ENCODE measurements at places on chromosomes 3 and 15.
A peak's percentile ranks its signal among the peaks of the same experiment; 100 is the strongest.

DNA sequence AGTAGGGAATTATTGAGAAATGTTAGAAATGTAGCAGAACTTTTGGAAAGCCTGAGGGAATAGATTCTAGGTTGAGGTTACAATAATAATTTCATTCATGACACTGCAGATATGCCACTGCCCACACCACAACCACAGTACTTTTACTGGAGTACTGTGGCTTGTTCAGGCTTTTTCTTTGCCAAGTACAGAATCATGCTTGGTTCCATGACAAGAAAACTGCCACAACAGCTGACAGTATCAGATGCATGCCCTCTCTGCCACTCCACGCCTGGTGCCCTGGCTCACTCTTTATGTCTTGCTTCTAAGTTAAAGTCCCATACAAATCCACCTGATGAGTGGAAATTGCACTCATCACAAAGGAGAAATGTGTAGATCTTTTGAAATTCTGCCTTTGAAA lies 398.6 kb downstream of the ZIC1 start:
- H3K27me3 ChIP-seq: no peaks in the 10 kb centered on the region
- DNase-seq: no peak
- no peaks in the 10 kb centered on the region for H3K4me1 ChIP-seq
- H3K27ac ChIP-seq: no peak overlapping the region

DNA sequence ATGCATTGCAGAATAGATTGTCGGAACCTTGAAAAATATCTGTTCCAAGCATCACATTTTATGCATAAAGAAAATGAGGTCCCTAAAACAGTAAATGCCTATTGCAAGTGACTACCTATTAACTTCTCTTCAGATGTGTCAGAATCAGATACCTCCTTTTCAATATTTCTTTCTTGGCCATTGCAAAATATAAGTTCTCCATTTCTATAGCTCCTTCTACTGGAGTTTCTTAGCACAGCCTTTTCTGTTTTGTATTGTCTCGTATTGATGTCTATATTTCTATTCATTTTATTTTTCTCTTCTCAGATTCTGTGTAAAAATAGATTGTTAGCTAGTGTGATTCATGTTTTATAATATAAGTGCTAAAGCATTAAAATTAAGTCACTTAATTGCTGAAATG lies 63.4 kb downstream of the PPARG start:
- no peak overlapping the region for H3K4me3 ChIP-seq
- no peak overlapping the region for H3K27ac ChIP-seq
- no peak for DNase-seq
- no peaks in the 10 kb centered on the region for H3K36me3 ChIP-seq
- H3K27me3 ChIP-seq: no peaks in the 10 kb centered on the region
- H3K4me1 ChIP-seq: no peaks in the 10 kb centered on the region

- no peaks in the 10 kb centered on the region for H3K4me1 ChIP-seq
- H3K27me3 ChIP-seq: peaks cover 7% of the 10 kb centered on the region
- H3K27ac ChIP-seq: no peak overlapping the region
- no peaks in the 10 kb centered on the region for H3K36me3 ChIP-seq
- H3K4me3 ChIP-seq: no peak overlapping the region
These were observed 20.0 kb upstream of the SENP7 start for GRCh38 chr3:101532783-101533602.

DNA sequence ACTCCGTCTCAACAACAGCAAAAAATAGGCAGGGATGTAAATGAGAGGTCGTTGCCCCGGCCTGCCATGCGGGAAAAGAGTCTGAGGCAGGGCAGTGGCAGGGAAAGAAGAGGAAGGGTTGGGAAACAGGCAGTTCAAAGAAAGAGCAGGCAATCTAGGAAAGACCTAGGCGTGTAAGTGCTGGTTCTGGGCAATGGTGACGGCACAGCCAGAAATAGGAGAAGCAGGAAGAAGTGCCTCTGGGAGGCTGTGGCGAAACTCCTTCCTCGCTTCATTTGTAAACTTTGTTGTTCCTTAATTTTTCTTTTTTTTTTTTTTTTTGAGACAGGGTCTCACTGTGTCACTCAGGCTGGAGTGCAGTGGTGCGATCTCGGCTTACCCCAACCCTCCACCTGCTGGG lies 4.3 kb downstream of the SLC51A start:
- H3K4me1 ChIP-seq: peaks cover 12% of the 10 kb centered on the region
- no peaks in the 10 kb centered on the region for H3K27me3 ChIP-seq

DNA sequence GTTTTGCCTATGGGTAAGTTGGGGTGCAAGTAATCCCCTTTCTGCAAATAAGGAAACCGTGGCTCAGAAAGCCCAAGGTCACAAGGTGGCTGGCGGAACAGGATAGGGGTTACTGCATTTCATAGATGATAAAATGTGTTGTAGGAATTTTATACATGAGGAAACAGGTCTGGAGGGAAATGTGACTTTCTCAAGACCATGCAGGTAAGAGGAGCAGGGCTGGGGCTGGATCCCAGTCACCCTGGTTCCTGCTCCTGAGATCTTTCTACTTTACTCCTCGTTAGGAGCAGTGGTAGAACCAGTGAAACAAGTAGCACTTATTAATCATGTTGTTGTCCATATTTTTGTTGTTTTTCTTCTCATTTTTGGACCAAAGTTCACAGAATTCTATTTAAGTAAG lies 63.2 kb downstream of the SSUH2 start:
- no peaks in the 10 kb centered on the region for H3K36me3 ChIP-seq
- no peak overlapping the region for H3K4me3 ChIP-seq
- no peaks in the 10 kb centered on the region for H3K4me1 ChIP-seq

DNA sequence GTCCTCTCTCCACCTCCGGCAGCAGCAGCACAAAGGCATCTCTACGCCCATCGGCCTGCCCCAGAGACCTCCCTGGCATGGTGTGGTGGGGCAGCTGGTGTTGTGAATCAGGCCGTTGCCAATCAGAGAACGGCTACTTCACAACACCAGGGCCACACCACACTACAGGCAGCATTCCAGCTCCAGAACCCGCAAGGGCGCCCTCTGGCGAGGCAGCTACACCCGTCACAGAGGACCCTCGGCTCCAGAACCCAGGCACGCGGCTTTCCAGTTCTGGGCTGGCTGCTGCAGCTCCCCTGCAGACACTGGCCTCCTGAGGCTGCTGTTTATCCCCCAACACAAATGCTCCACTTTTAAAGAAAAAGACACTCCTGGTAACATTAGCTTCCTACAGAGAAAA lies 127.5 kb upstream of the TOPAZ1 start:
- no peak overlapping the region for H3K27ac ChIP-seq
- no peak overlapping the region for H3K4me3 ChIP-seq
- DNase-seq: peak; percentile 52
- no peaks in the 10 kb centered on the region for H3K4me1 ChIP-seq

GRCh38 chr15:91128016-91128415 lies 28.0 kb downstream of the SV2B start:
- H3K36me3 ChIP-seq: no peaks in the 10 kb centered on the region
- no peak overlapping the region for H3K4me3 ChIP-seq
- H3K27ac ChIP-seq: no peak overlapping the region
- H3K27me3 ChIP-seq: no peaks in the 10 kb centered on the region

GRCh38 chr3:32488474-32489008 lies 14.1 kb downstream of the CMTM6 start:
- H3K36me3 ChIP-seq: peaks cover 22% of the 10 kb centered on the region
- no peaks in the 10 kb centered on the region for H3K27me3 ChIP-seq
- no peak overlapping the region for H3K4me3 ChIP-seq
- H3K27ac ChIP-seq: no peak overlapping the region
- DNase-seq: no peak
